Vagina (tissue), 2 donors: ENCODE measurements at places on chromosomes 3 and 15.

- DNase-seq, result no peak
Measured at GRCh38 chr3:30752970-30753369, 141.5 kb downstream of the GADL1 start.

DNA sequence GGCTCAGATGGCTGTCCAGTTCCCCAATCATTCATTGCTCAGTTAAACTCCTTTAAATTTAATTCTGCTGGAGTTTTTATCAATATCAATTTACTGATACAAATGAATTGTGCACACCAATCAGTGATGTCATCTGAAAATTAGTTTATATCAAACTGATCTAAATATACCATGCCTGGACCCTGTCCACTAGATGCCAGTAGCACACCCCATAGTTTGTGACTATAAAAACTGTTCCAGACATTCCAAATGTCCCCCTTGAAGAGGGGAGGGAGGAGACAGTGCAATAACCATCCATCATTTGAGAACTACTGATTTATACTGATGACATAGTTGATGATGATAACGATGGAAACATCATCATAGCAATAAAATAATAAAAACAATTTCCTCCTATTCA is 232.1 kb downstream of the MAGI1 start:
- DNase-seq, result no peak

DNA sequence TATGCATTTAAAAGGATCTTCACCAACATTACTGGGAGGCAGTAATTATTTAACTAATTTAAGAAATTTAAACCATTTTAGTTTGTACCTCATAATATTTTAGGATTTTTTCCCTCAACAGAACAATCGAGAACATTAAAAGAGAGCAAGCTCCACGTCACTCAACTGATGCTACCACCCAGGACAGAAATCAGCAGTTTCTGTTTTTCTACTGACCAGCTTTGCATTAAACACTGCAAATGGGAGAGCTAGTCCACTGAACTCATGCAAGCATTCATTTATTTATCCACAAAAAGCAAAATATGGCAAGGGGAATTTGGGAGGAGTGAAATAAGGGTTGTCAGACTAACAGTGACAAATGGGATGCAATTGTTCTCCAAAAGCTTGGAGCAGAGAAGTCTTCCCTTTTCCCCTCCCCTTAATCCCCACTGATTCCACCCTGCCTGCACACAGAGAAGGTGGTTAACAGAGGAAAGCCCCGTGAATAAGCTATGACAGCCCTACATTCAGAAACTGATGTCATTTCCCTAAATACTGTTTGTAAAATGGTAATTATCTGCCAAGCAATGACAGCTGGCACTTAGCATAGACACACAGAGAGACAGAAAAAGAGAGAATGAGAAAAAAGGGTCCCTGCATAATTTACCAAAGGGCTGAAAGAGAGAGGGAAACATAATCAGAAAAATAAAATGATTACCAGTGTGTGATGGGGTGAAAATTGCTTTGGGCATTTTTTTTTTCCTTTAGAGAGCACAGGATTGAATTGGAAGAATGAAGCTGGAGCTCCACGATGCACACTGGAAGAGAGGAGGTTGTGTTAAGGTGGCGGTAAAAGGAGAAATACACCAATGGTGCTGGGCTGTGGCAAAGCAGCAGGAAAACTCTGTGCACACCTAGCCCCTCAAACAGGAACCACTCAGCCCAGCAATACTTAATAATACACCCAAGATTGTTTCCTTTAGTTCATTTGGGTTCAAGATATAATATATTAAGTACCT is 777.4 kb downstream of the TUSC7 start:
- DNase-seq, result no peak

- DNase-seq, result no peak
Measured at GRCh38 chr3:135487261-135487660, 478.3 kb upstream of the PPP2R3A start.

GRCh38 chr15:29352402-29352801 is 82.8 kb upstream of the NSMCE3 start:
- DNase-seq, result no peak

- no peak for DNase-seq
Measured at GRCh38 chr3:29334706-29335105, 53.8 kb downstream of the RBMS3 start.

DNA sequence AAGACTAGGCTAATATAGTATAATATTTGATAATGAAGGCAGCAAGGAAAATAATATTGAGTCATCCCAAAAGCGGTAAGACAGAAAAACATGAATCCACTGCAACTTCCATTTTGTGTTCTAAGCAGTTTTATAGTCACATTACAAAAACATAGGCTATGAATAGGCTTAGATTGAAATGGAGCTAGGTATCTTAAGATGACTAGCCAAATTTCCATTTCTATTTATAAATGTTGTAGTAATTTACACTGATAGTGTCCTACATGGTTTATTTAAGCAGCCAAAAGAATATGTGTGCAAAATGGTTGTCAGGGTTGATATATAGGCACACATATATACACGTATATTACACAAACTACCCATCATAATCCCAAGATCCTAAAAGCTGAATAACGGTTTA is 82.0 kb downstream of the VPS13C start:
- no peak for DNase-seq

DNA sequence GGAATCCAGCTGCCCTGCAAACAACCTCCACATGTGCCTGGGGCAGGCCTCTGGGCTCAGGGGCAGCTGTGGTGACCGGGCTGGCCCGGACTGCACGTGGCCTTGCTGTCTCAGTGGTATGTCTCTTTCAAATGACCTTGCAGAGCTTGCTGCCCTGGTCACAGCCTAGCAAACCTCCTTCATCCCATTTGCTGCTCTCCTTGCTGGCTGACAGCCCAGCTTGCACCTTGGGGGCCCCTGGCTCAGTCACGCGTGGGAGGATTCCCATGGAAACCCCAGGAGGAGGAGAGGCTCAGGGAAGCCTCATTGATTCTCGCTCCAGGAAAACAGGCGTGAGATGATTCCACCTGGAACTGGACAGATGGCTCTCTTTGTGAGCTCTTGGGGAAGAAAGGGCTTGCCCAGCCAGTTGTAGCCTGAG is 5.6 kb downstream of the SPSB4 start:
- no peak for DNase-seq

DNA sequence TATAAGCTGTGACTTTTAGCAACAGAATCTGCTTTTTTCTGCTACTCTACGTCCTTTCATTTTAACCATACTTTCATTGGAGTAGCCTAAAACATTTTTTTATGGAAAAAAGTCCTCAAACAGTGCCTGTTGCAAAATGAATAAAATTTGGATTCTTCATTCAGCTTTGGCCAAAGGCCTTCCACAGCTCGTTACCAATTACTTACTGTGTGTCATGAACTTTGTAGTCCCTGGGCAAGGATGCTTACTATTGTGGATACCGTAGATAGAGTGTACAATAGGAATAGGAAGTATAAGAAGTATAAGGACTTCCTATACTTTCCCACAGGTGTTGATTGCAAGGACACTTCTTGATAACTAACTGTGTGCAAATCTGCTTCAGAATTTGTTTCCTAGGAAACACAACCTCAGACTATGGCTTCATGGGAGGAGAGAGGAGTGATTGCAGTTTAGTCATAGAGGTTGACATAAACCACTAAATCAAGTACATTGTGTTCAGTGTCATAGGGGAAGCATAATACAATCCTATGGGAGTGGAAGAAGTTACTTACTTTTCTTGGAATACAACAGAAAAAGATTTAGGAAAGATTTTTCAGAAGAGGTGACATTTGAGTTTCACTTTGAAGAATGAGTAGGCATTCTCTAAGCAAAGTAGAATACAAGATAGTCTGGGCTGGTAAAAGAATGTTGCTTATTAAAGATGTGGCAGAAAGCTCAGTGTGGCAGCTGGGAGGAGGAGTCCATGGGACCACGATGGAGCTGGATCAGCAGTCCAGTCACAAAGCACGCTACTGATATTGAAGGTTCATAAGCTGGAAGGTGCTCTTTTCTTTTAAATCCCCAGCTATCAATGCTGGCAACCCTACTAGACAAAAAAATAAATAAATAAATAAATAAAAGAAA is 309.7 kb upstream of the TPRG1 start:
- no peak for DNase-seq

DNA sequence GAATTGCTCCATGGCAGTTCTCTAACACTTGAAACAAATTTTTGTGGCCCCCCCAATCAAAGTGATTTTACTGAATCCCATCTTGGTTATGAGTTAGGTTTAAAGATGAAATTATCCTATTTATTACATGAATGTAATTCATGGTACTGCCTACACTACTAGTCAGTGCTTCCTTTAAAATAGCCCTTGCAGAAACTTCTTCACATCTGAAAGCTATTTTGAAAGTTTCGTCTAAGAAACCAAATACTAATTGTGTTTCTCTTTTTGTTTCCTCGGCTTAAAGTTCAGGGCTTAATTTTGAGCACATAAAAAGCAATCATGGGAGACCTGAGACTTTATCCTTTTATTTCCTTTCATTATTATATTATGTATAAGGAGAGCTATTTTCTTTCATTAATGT is 72.1 kb downstream of the PLOD2 start:
- DNase-seq, result no peak

- no peak for DNase-seq
Measured at GRCh38 chr15:75606711-75607699, 18.5 kb downstream of the SNUPN start.

GRCh38 chr3:81666502-81667121 is 94.8 kb downstream of the GBE1 start:
- no peak for DNase-seq

DNA sequence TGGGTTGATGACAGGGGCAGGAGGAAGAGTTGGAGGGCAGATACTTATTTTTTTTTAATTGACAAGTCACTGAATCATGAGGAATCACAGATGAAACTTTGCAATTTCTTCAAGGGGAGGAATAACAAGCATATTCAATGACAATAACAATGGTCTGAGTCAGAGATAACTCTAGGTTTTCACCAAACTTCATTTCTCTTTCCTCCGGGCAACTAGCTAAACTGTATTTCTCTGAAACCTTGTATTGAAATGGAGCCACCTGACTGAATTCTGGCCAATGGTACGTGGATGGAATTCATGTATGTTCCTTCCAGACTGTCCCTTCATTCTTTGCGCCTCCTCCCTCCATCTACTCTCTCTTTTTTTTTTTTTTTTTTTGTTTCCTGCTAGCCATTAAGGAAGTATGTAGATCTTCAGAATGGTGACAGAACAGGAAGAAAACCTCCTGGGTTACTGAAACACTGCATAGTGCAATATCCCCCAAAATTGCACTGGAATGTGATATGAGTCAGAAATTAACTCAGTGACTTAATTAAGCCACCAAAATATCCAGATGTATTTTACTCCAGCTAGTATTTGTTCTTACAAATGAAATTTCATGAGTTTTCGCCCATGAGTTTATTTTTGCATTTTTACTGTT is 495.4 kb downstream of the OTOL1 start:
- DNase-seq, result no peak

GRCh38 chr3:23611737-23612295 is 193.9 kb upstream of the UBE2E1 start:
- DNase-seq, result no peak

GRCh38 chr3:35665390-35666055 is 26.2 kb downstream of the ARPP21 start:
- no peak for DNase-seq

- no peak for DNase-seq
Measured at GRCh38 chr15:60017538-60018520, 13.7 kb downstream of the FOXB1 start.

DNA sequence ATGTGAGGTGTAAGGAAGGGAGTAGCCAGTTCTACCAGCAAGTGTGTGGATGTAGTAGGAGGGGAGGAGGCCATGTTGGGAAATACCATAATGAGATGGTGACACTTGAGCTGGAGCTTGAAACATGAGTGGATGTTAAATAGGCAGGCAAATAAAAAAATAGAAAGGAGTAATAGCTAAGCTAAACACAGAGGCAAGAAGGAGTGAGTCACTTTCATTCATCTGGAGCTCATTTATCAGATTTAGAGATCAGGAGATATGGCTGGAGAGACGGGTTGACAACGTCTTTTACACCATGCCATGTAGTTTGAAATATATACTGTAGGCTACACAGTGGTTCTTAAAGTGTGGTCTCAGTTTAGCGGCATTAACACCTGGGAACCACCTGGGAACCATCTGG is 390.5 kb downstream of the DIPK2A start:
- no peak for DNase-seq

DNA sequence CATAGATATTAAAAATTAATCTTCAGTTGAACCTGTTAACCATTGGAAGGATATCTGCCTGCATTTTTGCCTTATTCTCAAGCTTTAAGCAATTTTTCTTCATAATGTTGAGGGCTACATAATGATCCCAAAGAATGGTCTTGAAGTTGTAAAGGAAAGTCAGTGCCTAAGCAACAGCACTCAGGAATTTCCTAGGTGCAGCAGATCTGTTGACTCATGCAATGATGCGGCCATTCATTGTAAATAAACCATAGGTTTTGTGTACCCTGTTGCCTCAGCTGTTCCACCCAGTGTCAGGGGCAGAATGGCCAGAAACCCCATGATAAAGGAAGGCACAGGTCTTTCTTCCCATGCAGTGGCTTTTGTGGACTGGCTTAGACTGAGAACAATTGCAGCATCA is 78.4 kb upstream of the TRIM42 start:
- no peak for DNase-seq

- DNase-seq, result no peak
Measured at GRCh38 chr15:100131321-100132224, 210.2 kb downstream of the ADAMTS17 start.

- DNase-seq, result no peak
Measured at GRCh38 chr15:89299896-89300295, 34.7 kb downstream of the POLG start.

DNA sequence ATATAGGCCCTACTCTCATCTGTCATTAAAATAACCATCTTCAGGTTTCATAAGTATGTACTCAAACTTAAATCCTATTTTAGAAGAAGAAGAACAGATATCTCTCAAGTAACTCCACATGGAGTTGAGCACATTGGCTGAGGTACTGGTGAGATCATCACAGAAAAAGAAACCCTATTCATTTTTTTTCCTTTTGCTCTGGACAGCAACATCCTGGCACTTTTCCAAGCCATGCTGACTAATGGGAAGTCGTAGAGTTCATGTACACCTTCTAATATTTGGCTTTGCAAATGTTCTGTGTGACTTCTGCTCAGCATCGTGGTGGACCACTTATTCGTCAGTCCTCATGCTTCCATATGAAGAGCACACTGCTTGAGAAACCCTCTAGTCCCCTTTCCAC is 336.0 kb upstream of the KCNH8 start:
- no peak for DNase-seq

DNA sequence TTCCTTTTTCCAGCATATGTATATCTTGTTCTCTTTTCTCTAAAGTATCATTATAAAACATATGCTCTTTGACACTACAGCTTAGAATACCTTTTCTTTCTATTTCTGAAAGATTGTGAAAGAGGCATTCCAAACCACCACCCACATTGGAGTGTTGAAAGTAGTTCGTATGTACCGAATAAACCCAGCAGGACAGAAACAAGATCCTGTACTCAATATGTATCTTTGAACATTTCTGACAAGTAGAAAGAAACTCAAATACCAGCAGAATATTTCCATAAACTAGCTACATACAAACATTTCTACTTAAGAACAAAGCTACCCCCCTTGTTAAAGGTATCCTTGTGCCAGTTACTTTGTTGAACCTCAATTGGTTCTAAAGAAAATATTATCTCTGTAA is 415.3 kb upstream of the ALCAM start:
- no peak for DNase-seq
